ENCODE measurements at places on chromosomes 16 and 17.

DNA sequence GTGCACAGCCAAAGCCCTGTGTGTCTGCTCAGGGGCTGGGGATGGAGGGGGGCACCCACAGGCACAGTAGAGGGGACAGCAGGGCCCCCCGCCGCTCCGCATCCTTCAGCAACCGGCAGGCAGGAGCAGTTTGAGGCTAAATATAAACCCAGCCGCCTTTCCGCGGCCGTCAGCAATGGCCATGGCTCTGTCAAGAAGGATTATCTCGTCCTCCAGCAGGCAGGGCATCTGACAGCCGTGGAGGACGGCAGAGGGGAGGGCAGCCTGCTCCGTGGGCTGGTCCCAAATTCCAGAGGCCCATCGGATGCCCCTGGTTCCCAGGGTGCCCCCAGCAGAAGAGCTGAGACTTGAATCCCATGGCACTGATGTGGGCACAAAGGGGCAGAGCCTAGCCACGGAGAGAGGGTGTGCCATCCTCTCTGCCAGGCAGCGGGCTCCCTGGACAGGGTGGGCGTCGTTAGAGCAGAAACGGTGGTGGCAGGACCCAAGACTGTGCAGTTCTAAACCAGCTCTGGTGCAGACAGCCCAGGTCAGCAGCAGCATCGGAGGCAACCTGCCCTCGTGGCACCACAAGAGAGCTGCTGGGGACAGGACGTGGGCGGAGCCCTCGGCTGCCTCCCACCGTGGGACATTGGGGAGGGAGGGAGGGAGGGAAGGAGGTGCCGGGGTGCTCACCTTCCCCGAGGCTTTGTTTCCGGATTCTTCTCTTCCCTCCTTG lies 198.8 kb upstream of the CIBAR2 start:
- DNase-seq = no peak

- DNase-seq = peak; percentile 81
Measured at GRCh38 chr16:85227084-85227945, 115.0 kb upstream of the CIBAR2 start.

DNA sequence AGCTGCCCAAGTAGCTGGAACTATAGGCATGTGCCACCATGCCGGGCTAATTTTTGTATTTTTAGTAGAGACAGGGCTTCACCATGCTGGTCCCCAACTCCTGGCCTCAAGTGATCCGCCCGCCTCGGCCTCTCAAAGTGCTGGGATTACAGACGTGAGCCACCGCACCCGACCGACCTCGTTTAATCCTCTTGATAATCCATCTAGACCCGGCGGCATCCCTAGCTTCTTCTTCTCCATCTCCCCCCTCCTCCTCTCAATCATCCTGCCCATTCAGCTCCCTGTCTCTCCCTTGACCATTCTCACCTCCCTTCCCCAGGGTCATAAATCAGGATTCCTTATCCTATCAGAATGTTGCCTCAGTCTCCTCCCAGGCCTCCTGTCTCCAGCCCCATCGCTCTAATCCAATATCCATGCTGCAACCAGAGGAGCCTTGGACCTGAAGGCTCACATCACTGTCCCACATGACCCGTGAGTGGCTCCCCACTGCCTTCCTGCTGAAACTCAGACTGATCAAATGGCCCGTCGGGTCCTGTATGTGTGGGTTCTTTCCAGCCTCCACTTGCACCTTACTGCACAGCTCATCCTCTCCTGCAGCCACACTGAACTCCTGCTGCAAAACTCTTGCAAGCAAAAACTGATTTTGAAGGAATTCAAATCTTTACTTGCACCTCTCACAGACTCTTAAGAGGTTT lies 74.1 kb upstream of the CDH5 start:
- no peak for DNase-seq

- DNase-seq = no peak
Measured at GRCh38 chr17:51402899-51403298, 142.6 kb downstream of the UTP18 start.

DNA sequence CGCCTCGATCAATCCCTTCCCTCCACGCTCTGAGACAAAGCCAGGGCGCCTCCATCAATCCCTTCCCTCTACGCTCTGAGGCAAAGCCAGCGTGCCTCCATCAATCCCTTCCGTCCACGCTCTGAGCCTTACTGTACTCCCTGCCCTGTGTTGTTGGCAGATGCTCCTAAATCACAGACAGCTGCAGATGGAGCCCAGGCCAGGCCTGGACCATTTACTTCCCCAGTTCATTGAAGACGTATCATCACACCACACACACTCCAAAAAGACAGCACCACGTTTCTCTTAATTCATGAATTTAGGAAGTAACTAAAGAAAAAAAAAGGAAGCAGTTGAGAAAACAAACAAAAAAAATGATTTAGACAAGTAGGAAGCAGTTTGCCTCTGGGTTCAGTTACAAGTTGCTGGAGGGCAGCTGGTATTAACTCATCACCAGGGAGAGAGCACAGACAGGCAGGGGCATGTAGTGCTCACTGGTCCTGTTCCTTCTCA lies 7.4 kb upstream of the CD300LD start:
- peak; percentile 31 for DNase-seq

- DNase-seq = no peak
Measured at GRCh38 chr17:231966-232807, 50.7 kb upstream of the DOC2B start.

DNA sequence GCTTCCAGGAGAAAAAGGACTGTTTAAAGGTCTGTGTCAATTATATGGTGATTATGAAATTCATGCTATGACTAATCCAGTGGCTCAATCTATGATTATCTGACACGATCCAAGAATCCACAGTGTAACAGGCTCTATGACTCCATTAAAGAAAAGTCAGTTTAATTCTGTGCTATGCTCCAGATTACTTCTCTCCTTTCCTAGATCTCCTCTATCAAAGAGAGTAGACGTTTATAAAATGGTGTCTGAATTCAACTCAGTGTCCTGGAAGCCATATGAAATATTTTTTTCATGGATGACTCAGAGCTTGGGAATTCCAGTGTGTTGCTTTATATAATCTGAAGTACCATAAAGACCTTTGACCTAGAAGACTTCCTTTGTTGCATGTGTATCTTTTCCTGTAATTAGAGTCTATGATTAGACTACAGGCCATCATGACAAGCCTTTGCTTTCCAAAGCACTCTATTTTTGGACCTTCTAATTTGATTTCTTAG lies 27.0 kb upstream of the NF1 start:
- DNase-seq = no peak

DNA sequence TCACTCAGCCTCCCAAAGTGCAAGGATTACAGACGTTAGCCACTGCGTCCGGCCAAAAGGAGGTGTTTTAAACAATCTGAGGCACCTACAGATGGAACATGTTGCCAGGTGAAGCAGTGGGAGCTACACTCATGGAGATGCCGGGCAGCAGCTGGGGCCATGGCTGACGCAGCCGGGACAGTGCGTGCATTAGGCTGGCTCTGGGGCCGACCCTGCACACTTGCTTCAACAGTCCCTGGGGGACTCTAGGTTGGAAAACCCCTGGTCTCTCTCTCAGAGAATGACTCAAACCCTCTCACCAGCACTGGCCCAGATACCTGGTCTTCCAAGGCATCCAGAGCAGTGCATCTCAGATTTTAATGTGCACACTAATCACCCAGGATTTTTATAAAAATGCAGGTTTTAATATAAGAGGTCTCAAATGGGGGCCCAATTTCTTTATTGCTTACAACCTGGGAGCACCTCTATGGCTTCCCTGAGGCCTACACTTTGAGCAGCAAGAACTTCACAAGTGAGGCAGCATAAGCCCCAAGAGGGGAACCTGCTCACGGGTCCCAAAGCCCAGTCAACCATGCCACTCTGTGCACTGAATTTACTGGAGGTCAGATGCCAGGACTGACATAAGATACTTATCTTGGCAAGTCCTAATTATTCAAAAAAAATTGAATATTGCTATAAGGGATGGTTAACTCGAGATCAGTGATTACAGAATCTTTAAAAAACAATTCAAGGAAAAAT lies 70.8 kb upstream of the TRAP1 start:
- DNase-seq = no peak

DNA sequence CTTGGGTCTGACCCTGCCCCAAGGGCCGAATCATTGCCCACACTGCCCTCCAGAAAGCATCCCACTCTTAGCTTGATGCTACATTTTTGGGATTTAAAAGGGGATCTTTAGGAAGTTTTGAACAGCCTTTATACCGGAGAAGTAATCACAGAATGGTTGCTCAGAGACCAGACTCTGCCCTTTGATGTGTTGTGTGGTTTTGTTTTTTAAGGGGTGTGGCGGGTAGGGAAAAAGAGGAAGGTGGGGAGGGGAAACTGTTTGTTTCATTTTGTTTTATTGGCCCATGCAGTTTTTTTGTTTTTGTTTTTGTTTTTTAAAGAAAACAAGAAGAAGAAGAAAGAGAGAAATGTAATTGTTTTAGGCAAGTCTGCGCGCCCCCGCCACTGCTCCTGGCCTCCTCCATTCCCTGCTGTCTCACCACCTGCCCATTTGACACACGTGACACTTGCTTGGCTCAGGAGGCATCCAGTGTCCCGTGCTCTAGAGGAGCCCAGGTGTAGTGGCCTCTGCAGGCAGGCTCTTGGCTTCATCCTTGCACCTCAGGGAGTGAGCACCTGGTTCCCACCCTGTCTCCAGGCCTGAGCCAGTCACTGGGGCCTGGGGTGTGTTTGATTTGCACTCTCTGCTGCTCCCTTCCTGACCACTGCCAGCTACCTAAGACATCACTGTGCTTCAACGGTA lies 35.7 kb downstream of the GNAO1 start:
- DNase-seq = no peak

- no peak for DNase-seq
Measured at GRCh38 chr17:8522577-8522976, 86.9 kb downstream of the NDEL1 start.

GRCh38 chr17:41620583-41621434 lies 3.6 kb downstream of the KRT17 start:
- peak; percentile 37 for DNase-seq

- DNase-seq = no peak
Measured at GRCh38 chr16:74561626-74562025, 45.3 kb downstream of the GLG1 start.

- DNase-seq = no peak
Measured at GRCh38 chr17:31404028-31404949, 12.8 kb downstream of the RAB11FIP4 start.

- no peak for DNase-seq
Measured at GRCh38 chr17:43349142-43349541, 49.7 kb upstream of the ARL4D start.

DNA sequence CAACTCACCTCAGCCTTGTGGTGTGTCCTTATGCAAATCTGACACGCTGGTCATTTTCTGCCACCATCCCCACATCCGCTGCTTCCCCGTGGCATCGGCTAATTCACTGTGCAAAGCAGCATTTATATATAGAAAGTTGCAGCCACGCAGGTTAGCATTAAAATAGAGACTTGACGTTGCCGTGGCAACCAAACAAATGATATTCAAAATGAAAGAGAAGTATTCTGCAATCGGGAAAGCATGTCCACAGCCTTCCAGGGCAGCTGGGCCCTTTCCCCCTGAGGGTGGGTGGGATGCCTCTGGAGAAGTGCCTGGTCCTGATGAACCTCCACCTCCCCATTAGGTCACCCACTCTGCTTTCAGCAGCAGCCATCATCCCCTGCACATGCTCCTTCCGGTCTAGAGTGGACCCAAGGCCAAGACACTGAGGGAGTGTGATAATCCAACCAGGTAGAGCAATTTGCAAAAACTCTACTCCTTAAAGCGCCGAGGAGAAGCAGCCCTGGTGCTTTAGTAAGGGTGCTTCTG lies 138.7 kb downstream of the GAS7 start:
- DNase-seq = no peak

DNA sequence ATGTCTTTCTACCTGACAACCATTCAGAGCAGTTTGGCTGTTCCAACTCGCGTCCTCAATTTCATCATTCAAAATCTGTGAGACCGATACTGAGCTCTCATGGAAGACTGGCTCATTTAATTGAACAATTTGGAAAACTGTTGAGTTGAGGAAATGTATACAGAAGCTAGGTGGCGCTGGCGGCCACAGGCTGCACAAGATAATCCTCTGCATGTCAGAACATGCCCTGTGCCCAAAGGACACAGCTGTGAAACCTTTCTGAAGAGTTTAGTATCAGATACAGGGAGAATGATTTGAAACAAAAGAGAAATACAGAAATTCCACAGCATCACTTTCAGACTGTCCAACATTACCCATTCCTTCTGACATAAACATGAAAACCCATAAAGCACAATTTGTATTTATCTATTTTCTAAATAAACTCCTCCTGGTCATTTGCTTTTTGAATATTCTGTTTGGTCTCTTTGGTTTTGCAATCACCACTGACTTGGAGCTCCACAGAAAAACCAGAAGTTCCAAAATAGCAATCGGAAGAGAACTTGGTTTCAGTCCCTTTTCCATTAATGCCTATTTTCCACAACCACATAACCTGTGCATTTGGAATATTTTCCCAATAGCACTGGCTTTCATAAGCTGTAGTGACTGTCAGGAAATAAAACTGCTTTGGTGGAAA lies 192.8 kb downstream of the MAP2K6 start:
- DNase-seq = peak; percentile 59

DNA sequence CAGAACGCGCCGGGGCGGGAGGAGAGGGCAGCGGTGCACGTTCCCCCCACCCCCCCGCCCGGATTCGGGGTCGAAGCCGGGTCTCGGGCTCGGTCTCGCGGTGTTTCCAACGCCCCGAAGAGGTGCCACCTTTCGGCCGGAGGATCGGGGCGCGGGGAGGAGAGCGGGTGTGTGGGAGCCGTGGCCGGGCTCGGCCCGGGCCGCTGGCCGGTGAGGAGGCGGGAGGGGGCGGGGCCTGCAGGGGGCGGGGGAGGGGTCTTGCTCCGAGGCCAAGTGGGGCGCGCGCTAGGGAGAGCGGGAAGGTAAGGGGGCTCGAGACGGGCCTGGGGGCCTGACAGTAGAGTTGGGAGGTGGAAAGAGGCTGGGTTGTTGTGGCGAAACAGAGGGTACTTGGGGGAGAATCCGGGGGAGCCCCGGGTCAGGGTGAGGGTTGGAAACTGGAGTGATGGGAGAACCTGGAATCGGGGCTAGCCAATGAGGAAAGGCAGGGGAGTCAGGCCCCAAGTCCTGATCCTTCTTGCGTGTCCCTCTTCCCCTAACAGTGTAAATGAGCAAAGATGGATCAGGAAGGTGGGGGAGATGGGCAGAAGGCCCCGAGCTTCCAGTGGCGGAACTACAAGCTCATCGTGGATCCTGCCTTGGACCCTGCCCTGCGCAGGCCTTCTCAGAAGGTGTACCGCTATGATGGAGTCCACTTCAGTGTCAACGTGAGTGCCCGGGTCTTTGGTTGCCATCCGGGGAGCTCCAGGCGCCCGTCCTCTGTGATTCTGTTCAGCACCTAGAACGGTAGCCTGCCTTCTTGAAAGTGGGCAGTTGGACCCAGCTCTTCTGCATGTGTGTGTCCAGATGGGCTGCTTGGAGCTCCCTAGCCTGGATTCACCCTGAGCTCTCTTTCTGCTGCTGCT lies 873 bp downstream of the SETD1A start:
- DNase-seq = peak; percentile 70

DNA sequence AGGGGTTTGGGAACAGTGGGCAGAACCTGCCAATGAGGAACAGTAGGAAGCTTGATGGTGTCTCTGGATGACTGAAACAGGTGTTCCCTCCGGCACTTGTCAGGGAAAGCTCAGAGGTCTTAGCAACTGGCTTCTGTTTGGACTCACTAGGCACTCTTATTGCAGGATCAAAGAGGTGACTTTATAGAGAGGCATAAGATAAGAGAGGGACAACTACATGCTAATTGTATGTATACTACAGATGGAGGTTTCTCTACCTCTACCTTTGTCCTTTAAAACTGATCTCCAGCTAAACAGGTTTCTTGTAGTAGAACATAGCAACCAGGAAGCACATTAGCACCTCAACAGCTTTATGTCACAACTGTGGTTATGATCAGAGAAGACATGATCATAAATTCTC lies 7.6 kb downstream of the CNTD1 start:
- no peak for DNase-seq

GRCh38 chr17:2871205-2871604 lies 75.0 kb downstream of the RAP1GAP2 start:
- DNase-seq = no peak
